Tibial nerve (tissue), 4 donors: ENCODE measurements at places on chromosomes 7 and 10. TPM values are rescaled to one million over a fixed set of nuclear protein-coding genes. Genes with fewer than 3 reads are reported as not detected.

Gene MAGI2
- total RNA-seq, result 56.6 TPM

Gene PLPP4
- not detected for total RNA-seq

Gene CRHR2
- not detected for total RNA-seq

Gene PTN
- 7.2 TPM for total RNA-seq

Gene WEE2
- total RNA-seq, result not detected

Gene ITGA8
- 1.5 TPM for total RNA-seq

Gene HIP1
- 54.7 TPM for total RNA-seq

Gene CPEB3
- total RNA-seq, result 8.7 TPM

Gene HPSE2
- 0.63 TPM for total RNA-seq

Gene HOXA3
- total RNA-seq, result 7.0 TPM

Gene PPP1R3A
- total RNA-seq, result not detected

Gene GRB10
- 34.1 TPM for total RNA-seq

Gene USP6NL
- total RNA-seq, result 33.9 TPM

Gene TMEM184A
- not detected for total RNA-seq

Gene PTF1A
- total RNA-seq, result 0.90 TPM

Gene ACTL6B
- not detected for total RNA-seq

Gene SAP25
- total RNA-seq, result 6.0 TPM

Gene C10orf67
- total RNA-seq, result 0.30 TPM

Gene MDFIC
- total RNA-seq, result 70.2 TPM

Gene PAX4
- total RNA-seq, result not detected
